Stimulated activated CD4-positive, alpha-beta T cell treated with anti-CD3 and anti-CD28 coated beads, Interleukin-1b, Interleukin-23, amount 100 ng/mL, for 24 hours (primary cell): ENCODE measurements at places on chromosomes 13 and 19.
A peak's percentile ranks its signal among the peaks of the same experiment; 100 is the strongest.

DNA sequence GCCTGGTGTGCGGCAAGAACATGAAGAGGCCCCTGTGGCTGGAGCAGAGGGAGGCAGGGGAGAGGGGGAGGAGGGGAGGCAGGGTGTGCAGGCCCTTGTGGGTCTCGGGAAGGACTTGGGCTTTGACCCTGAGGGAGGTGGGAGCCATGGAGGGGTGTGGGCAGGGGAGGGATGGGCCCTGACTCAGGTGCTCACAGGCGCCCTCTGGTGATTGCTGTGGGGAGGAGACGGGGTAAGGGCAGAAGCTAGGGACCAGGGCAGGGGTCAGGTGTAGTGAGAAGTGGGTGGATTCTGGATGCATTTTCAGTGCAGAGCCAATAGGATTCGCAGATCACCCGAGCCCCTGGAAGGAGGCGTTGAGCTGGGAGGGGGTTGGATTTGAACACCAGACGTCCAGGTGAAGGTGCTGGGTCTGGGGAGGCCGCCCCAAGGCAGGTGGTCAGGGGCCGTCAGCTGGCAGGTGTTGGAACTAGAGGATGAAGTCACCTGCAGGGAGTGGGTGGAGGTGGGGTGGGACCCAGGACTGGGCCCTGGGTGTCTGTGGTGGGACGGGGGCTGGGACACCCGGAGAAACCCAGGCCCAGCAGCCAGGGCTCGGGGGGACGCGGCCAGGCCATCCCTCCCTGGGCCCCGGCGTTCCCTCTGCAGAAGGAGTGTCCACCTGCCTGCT is 185.4 kb downstream of the KDM4B start:
- DNase-seq = no peak

DNA sequence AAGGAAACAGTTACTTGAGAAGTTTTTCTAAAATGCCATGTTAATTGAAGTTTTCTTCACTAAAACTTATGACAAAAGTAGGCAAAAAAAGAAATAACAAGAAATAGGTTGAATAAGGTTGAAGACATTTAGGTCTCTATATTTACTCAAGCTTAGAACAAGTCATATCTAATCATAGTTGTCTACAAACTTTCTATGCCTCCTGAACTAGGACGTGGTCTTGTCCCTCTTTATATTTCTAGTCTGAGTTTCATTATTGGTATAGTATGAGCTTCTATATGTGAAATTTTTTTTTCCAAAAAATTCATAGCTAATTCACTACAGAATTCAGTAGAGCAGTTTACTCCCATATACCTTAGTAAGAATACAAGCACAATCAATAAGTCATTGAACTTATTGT is 836.4 kb downstream of the SLITRK6 start:
- DNase-seq = no peak

DNA sequence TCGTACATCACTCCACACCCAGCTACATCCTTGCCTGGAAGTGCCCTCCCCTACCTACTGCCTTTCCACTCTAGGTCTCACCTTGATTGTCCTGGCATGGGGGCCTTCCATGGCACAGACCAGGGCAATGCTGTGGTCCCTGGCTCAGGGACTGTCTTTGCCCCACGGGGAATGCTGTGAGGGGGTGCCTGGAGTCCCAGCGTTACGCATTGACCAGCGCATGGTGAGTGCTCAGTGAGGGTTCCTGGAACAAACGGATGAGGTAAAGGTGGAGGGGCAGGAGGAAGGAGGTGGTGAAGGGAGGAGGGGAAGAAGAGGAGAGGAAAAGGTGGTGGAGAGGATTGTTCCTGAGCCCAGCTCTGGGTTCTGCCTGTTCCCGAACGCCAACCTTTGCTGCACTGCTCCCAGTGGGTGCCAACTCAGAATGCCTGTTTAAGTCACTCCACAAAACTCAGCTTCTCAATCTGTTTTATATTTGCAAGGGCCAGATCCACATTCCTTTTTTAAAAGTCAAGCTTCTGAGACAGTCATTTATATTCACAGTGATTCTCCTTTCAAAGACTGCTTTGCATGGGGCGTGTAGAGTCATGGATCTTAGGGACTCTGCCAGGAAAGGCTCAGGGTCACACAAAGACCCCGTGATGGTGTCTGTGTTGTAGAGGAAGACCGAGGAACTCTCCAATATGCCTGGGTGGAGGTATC is 40.8 kb downstream of the CHST8 start:
- DNase-seq = no peak

DNA sequence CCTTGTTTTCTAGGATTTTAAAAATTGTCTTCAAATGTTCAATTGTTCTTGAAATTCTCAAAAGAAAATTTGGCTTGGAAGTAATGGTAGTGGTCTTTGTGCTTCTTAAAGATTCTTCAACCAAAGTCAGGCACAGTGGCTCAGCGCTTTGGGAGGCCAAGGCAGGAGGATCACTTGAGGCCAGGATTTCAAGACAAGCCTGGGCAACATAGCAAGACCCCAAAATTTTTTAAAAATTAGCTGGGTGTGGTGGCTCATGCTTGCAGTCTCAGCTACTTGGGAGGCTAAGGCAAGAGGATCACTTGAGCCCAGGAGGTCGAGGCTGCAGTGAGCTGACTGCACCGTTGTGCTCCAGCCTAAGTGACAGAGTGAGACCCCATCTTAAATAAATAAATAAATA is 153.5 kb upstream of the ZNF507 start:
- no peak for DNase-seq

GRCh38 chr13:28630869-28631268 is 28.1 kb upstream of the POMP start:
- no peak for DNase-seq

DNA sequence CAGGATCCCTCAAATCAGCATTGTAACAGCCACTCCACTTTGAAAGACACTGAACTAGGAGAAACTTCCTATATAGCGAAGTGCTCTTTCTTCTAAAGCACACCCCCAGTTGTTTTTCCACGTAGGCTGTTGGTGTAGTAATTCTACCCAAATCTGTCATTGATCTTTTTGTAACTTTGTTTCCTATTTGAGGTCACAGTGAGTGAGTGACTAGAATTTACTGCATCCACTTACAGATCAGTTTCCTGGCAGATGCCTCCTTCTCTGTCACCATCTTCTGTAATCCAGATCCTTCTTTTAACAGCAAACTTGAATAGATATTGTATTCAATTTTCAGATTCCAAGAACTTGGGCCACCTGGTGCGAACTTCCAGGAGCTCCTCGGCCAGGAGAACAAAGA is 15.3 kb downstream of the ZAR1L start:
- DNase-seq = no peak

GRCh38 chr13:74024314-74024713 is 109.9 kb downstream of the KLF12 start:
- DNase-seq = no peak

DNA sequence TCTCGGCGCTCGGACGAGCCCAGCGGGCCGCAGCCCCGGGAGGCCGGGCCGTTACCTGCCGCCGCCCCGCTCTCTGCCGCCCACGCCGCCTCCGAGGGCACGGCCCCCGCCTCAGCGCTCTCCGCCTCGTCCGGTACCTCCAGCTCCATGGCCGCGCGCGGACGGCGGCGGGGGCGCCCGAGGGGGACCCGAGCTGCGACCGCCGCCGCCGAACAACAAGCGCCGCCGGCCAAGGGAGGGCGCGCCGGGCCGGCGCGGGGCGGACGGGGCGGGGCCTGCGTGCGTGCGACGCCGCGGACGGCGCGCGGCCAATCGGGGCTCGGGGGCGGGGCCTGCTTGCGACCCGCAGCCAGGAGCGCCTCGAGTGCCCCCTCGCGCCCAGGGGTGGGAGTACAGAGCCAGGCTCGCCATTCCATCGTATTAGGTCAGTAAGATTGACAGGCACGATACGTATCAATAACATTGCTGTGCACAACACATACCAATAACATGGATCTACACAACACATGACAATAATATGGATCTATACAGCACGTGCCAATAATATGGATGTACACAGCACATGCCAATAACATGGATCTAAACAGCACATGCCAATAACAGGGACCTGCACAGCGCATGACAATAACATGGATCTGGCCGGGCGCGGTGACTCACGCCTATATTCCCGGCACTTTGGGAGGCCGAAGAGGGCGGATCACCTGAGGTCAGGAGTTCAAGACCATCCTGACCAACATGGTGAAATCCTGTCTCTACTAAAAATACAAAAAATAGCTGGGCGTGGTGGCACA is at the start of gene PIP5K1C:
Gene PIP5K1C (minus strand): TSS at position 227 of the 791 bp plus-strand sequence. CDS start 78 bp downstream, at position 149.
- peak; percentile 96 for DNase-seq

DNA sequence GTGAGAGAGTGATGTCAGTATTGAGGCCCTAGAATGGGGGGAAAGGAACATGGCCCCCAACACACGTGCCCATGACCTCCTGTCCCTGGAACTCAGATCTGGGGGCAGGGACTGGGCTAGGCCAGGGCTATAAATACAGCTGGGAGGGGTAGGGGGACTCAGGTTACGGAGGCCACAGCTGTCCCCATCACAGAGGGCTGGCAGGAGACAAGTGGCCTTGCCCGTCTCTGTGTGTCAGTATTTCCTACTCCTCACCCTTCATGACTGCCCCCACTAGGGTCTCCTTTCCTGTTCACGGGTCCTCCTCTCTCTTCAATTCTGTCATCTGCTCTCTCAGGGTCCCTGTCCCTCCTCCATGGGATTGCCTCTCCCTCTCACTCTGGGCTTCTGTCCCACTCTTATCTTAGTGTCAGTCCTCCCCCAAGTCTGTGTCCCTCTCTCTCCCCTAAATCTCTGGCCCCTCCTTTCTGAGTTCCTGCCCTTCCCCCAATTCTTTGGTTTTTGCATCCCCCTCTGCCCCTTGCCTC is 687 bp upstream of the HRC start:
- DNase-seq = no peak

DNA sequence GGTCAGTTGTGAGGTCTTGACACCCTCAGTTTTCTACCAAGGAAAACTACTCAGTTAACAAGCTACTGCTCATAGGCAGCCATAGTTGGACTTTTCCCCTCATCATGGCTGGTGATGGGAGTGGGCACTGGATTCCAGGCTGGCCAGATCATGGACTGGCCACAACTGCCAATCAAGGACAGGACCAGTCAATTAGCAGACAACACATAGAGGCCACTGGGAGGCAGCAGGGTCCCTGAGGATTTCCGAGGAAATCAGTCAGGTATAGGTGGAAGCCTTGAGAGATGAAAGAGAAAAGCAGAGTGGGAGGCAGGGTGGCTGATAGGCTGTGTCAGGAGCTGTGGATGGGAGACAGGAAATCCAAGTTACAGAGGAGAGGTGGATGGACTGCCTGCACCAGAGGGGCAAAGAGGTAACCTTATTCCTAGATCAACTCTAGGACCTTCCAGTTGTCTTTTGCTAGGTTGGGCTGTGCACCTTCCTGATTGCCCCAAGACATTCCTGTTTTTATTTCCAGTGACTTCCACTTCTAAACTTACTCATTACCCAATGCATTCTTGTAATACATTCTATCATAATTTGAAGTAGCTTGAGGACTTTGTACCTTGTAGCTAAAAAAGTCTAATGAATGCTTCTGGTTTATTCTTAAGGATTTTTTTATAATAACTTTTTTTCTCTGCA is 361.8 kb downstream of the KCNRG start:
- no peak for DNase-seq

GRCh38 chr13:109651311-109651710 is 135.1 kb downstream of the IRS2 start:
- DNase-seq = no peak

- no peak for DNase-seq
Measured at GRCh38 chr19:48638831-48639381, 1.7 kb upstream of the DBP start.

DNA sequence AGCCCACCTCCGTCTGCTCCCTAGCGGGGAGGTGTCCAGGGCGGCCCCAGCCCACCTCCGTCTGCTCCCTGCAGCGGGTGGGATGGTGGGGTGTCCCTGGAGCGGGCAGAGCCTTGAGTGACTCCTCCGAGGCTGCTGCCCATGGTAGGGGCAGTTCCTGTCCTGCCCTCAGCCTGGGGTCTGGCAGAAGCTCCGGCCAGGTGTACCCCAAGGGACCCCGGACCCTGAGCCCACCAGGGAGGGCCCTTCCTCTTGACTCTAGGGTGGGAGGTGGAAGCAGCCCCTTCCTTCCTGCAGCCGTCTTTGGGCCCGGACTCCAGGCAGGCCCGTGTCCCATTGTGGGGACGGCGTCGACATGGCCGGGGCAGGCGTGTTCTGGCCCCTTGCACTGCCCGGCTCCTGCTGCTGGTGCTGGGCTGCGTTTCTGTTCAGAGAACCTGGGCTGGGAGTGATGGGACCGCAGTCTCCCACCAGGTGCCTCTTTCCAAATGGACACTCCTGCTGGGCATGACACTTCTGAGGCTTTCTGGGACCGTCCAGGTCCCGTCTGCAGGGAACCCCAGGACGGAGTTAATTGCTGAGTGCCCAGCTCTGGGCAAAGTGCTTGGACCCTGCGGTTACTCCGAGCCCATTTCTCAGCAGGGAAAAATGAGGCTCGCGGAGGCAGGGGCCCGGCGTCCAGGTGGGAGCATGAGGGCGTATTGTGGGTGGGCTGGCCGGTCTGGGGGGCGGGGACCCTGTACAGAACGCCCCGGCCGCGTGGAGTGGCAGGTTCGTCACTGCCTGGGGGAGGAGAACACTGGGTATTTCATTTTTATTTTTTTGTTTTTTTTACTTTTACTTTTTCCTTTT is 19.8 kb downstream of the ARID3A start:
- no peak for DNase-seq

- DNase-seq = no peak
Measured at GRCh38 chr13:76936763-76937162, 11.5 kb upstream of the ACOD1 start.

- DNase-seq = no peak
Measured at GRCh38 chr19:49816590-49816989, 1.5 kb upstream of the MED25 start.

- no peak for DNase-seq
Measured at GRCh38 chr13:97385854-97386253, 48.1 kb upstream of the RAP2A start.

GRCh38 chr13:98983182-98983581 is 5.3 kb upstream of the DOCK9 start:
- no peak for DNase-seq

DNA sequence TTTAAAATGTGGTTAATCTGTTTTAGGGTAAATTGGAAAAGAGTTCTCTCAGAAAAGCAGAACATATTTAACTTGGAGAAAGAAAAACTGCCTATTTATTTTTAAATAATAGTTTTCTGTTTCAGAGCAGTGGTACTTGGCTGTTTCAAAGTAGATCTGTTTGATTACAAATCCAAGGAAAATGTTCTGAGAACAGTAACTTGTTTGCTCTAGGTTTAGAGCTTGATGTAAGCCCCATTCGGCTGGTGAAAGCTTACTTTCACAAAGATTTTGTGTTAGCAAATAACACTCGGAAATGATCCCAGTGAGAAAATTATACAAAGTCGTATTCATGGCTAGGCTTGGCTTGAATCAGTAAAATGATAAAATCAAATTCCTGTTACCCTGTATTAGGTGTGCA is 395.8 kb upstream of the GPC6 start:
- DNase-seq = no peak

DNA sequence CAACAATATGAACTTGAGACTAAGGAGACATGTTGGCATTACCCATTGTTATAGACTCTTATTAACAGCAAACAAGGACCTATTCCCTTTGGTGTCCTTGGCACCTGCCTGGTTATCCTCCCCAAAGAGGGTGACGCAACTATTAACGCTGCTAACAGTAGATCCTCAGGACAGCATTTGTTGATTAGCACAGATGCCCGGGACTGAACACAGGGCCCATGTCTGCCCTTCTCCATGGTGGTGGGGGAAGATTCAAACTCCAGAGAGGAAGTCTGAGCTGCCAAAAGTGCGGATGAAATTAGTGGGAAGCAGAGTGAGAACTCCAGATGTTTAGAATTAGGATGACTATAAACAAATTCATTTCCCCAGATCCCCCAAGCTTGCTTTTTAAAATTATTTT is 101.2 kb upstream of the RAP2A start:
- DNase-seq = no peak
